ENCODE measurements at places on chromosomes 1 and 21.
A peak's percentile ranks its signal among the peaks of the same experiment; 100 is the strongest.

GRCh38 chr1:40078512-40079333 is 18.3 kb downstream of the PPT1 start:
- DNase-seq: peak; percentile 73

GRCh38 chr21:17911628-17912027 is 92.5 kb upstream of the C21orf91 start:
- no peak for DNase-seq

GRCh38 chr1:10968411-10968826 is 44.0 kb upstream of the TARDBP start:
- no peak for DNase-seq

DNA sequence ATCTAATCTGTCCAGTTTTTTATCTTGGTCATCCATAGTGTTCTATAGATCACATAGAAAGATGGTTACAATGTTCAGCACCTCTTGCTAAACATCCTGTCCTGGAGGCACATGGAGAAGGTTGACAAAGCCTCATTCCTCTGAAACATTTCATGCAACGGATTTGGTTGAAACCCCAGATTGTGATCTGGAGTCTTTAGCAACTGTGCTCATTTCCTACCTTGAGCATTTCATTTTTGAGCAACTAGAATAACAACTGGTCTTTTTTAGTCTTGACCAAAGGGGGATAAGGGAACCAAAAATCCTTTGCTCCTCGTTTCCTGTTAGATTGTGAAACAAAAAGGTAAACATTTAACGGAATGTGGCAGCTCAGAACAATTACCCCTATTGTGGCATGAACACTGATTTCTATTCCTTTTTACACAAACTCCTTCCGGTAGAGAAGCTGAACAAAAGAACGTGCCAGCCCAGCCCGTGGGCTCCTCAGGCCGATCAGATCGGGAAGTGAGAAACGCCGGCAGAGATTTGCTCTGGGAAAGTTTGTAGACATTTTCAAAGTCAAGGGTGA is 94.7 kb upstream of the ERRFI1 start:
- no peak for DNase-seq

DNA sequence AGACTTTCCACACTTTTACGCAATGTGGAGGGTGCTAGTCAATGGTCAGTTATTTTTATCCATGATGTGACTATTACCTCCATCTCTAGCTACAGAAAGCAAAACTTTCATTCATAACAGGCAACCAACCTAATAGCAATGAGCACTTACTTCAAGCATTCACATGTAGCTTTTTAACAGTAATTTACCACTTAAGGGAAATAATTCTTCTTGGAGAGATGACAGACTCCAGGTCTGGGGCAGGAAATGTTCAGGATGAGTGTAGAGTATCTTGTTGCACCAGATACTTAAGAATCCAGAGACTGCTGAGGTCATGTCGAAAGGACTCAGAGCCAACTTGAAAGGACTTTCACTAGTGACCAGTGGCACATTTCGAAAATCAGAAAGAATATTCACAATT is 347.6 kb downstream of the CHRM3 start:
- DNase-seq: no peak

DNA sequence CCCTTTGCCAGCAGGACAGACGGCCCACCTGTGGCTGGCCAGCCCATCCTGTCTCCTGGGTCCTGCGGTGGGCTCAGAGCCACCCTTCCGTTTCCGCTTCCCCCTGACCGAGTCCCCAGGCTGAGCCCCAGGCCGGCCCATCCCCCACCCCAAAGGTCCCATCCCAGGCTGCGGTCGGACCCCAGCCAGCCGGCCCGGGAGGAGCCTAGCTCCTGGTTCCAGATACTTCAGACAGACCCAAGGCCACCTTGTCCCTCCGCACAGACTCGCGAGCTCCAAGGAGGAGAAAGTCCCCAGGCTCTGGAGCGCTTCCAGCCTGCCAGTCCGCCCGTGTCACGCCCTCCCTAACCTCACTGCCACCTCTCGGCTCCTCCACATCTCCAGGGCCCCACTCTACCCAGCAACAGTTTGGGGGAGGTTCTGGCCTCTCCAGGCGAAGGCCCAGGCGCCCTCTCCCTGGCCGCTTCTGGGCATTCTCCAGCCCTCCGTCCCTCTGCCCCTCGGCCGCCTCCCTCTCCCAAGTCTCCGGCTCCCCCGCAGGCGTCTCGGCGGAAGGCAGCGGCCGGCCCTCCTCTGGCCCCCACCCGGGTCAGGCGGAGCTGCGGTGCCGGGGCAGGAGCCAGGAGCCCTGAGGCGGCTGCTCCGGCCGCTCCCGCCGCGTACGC is 835 bp downstream of the LRRN2 start:
- DNase-seq: no peak

- DNase-seq: no peak
These were observed 6.9 kb upstream of the ANKRD35 start for GRCh38 chr1:145892486-145893087.

- peak; percentile 40 for DNase-seq
These were observed 7.3 kb downstream of the GLMN start for GRCh38 chr1:92291372-92291999.

DNA sequence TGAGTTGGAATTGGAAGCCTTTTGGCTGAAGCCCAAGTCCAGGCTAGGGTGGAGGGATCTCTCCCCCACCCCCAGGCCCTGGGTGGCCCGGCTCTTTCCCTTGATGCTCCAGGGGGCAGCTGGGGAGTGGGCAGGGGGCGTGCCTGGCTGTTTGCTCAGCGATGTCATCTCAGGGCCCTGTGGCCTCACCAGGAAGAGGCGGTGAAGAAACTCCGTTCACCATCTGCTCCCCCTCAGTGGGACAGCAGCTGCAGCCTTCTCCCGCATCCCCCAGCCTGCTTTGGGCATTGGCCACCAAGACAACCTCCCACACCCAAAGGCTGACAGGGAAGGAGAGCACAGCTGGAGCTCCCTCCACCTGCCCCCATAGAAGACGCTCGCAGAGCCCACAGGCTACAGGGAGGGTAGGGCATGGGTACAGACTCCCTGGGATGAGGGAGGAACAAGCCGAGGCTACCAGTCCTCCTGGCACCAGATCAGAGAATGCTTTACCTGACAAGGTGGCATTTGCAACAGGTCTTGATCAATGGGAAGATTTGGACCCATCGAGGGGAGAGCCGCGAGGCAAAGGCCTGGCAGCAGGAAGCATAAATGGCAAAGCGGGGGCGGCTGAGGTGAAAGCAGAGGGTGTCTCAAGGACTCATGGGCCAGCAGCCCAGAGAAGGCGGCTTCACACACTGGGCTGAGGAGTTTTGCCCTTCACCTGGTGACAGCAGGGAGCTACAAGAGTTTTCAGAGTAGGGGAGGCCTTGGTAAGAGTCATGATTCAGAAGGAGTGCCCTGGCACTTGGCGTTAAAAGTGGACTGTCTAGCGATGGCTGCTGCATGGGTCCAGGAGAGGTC is 6.5 kb upstream of the GUCA2A start:
- no peak for DNase-seq

DNA sequence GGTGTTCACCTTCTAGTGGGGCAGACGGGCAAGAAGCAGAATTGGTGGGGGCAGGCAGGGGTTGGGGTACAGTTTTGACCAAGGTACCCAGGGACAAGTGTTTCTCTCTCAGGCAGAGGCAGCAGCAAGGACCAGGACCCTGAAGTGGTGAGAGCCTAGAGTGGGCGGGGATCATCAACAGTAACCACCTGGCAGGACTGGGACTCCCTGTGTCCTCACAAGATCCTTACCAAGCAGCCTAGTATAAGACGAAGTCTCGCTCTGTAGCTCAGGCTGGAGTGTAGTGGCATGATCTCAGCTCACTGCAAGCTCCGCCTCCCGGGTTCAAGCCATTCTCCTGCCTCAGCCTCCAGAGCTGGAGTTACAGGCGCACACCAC is 3.2 kb upstream of the NADK start:
- no peak for DNase-seq

DNA sequence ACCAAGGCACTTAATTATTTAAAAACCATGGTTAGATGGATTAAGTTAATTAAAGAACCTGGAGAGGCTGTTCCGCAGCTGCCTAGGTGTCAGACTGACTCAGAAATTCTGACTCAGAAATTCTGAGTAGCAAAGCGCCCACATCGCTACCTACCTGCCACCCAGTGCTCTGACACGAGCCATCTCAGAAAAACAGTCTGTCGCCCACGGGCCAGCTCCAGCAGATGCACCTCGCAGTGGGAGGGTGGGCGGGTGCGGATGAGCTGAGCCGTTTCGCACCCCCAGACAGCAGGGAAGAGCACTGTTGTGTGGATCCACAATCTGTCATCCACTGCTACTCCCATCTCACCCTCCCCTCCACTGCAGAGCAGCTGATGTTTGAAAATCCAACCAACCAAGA is 13.5 kb downstream of the KCNK1 start:
- DNase-seq: no peak

DNA sequence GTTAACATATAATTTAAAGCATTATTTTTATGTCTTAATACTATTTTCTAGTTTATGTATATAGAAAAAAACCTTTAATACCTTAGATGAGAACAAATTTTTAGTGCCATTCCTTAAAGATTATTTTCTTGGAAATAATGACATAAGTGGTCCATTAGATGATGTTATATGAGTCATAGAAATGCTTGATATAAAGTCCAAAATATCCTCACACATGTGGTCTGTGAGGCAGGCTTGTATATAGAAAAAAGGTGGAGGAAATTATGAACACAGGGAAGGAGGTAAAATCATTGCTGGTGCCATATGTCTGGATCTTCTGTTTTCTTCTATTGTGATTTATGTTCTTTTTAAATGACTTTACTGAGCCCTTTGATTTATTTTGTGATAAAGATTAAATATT is 79.3 kb downstream of the MAP3K7CL start:
- no peak for DNase-seq

- DNase-seq: no peak
These were observed 68.8 kb upstream of the SSX2IP start for GRCh38 chr1:84758968-84759491.

DNA sequence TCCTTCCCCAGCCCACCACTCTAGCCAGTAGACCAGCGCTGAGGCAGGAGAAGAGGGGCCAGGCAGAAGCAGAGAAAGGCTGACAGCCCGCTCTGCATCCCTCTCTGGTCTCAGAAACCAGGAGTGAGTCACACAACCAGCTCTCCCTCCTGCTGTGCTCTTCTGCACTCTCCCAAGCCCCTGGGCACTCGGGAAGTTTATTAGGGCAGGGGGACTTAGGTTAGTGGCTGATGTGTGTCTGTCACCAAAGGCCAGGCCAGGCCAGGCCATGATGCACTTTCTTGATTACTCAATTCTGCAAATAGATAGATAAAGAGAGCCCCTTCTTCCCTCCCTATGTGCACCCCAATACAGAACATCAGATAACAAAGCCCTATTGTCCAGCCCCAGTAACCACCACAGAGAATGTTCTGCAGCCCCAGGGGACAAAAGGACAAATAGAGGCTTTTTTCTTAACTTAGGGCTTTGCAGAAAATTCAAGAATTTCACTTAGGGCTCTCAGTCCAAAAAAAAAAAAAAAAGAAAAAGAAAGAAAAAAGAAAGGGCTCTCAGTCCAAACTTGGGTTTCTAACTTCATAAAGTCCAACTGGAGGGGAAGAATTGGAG is 52.9 kb upstream of the CNTN2 start:
- DNase-seq: no peak

DNA sequence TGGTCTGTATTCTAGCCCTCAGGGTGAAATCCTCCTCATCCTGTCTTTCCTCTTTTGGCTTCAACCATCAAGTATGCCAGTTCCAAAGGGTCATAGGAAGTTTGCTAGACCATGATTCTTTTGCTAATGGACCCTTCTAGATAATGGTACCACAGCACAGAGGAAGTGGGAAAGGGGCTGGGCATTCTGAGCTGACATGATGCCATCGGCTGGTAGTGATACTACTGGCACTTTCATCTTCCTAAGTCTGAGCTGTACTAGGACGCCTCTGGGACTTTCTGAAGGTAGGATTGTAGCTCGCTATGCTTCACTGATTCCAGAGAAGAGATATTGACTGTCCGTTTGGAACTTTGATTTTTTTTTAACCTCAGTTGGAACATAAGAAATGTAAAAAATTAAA is 11.4 kb downstream of the FASLG start:
- DNase-seq: no peak

- DNase-seq: no peak
These were observed 1064.7 kb downstream of the PLA2G4A start for GRCh38 chr1:187893471-187893870.

DNA sequence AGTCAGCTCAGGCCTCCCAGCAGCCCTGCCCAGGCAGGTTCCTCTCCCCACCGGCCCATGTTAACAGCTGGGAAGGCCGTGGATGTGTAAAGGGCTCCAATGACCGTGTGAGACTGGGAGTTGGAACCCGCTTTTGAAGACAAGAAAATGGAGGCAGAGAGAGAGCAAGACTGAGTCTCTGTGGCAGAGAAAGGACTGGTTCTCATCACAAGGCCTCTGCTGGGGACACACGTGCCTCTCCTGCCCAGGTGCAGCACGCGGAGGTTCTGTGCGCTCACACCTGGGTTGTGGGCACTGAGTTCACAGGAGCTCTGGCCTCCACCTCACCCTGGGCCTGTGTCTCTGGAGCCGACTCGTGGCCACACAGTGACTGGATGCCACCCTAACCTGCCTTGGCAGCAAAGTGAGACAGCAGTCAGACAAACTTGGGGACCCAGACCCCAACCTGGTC is 27.0 kb downstream of the RUNX3 start:
- DNase-seq: no peak

GRCh38 chr1:32998064-32998463 is 33.5 kb upstream of the RNF19B start:
- no peak for DNase-seq

- no peak for DNase-seq
These were observed 785.1 kb upstream of the ADGRL4 start for GRCh38 chr1:79791488-79792218.

DNA sequence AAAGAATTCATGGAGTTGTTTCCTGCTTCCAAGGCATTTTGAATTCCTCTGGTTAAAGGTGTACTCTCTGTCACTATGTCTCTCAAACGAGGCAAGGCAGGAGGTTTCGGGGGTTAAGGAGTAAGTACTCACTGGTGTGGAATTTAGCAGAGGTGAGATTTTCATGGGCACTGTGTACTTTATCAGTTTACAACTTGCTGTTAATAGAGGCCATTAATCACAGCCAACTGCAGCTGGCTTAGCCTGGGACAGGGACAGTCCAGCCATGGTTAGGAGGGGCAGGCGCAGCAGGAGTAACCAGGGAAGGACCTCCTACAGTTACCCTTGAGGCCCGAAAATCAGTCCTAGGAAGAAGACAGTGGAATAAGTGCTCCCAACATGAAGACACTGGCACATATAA is 18.1 kb upstream of the TMEM9 start:
- DNase-seq: no peak

GRCh38 chr1:182121787-182122186 is 60.3 kb upstream of the ZNF648 start:
- no peak for DNase-seq

DNA sequence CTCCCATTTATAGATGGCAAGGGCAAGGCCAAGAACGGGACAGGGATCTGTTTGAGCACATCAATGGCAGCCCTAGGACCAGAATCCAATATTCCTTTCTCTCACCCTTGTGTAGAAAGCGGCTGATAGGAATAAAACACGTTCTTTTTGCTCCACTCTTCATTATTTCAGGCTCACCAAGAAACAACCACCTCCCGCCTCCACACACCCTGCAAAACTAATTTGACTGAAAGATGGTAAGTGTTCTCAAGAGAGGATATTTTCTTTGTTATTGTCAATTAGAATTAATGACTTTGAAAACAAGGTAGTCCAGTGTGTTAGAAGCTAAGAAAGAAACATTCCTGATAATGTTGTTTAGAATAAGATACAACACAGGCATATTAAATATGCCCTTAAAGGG is 11.9 kb upstream of the KNCN start:
- no peak for DNase-seq

- DNase-seq: no peak
These were observed 24.0 kb downstream of the GJA4 start for GRCh38 chr1:34816778-34817177.

GRCh38 chr1:155186794-155187455 is 13.3 kb downstream of the TRIM46 start:
- no peak for DNase-seq

- DNase-seq: peak; percentile 16
These were observed at the start of gene MNDA for GRCh38 chr1:158830904-158831507. MNDA (plus strand) TSS chr1:158831351; CDS start chr1:158842154, 10,803 bp downstream.
